ENCODE measurements at places on chromosomes 2 and 18. TPM values are rescaled to one million over a fixed set of nuclear protein-coding genes. Genes with fewer than 3 reads are reported as not detected.

Gene TRIB2
- 3.7 TPM for total RNA-seq

Gene EN1
- total RNA-seq = not detected

Gene DSG4
- total RNA-seq = 0.27 TPM

DNA sequence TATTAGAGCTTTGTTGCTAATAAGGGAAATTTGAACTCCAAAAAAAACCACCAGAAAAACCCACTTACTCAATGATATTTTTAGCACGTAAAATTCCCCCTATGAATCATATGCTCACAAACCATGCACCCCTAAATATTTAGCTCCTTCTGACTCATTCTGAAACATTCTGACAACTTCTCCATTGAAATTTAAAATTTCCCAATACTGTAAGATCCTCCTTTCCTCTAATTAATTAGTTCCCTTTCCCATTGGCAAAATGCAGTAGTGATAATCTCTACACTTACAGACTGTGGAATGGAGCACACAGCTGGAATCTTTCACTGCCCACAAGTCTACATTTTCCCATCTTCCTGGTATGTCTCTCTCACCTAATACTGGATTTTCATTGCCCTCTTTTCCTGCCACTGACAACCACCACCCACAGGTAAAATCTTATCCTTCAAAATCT is 215.8 kb upstream of the ACVR2A start:
- H3K4me3 ChIP-seq = no peak overlapping the region
- H3K4me1 ChIP-seq = no peaks in the 10 kb centered on the region
- no peak for DNase-seq

DNA sequence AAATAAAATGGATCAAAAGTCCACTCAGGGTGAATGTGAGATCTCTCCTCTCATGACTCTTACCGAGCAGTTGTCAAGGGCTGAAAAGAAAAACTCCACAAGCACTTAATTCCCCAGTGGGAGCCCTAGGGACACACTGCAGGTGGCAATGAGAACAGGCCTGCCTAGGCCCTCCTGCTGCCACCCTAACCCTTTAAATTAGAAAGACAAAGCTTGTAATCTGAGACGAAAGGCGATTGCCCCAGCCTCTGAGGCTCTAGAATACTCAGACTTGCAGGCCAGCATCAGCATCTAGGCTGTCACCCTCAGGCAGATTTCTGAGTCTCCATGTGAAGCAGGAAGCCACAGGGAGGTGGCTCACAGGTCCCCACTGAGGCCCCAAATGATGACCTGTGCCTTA is 457.0 kb upstream of the MYT1L start:
- H3K27ac ChIP-seq = no peak overlapping the region
- no peaks in the 10 kb centered on the region for H3K4me1 ChIP-seq
- H3K36me3 ChIP-seq = no peaks in the 10 kb centered on the region

Gene PNKD
- 109 TPM for total RNA-seq

DNA sequence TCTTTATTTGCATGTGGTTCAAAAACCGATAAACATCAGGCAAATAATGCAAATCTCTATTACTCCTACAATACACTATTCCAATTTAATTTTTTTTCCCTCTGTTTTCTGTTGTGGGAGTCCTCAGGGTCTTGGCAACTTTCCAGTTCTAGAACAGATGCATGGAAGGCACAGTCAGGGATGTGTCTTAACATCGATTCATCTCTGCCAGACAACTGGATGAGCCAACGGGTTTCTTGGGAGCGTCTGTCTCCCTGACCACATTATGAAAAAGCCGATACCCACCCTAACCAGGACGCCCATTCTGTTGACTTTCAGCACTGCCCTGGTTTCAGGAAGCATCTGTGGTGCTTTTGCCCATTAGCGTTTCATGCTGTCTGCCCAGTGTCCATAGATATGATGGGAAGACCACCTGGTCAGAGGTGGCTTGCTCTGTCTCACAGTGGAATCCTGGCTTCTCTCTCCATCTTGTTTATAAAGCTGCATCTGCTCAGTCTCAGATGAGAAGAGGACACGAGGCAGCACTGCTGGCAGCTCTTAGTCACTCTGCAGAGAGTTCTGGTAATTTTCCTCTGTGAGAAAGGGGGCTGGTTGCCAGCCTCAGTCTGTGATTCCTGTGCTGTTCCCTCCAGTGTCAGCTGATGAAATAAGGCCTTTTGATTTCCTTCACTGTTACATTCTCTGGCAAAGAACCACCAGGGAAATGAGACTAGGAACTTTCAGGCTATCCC is 57.9 kb upstream of the KCNE4 start:
- H3K27ac ChIP-seq = peak overlapping the region; percentile 59
- H3K27me3 ChIP-seq = no peaks in the 10 kb centered on the region
- DNase-seq = peak; percentile 47
- H3K36me3 ChIP-seq = no peaks in the 10 kb centered on the region

- H3K36me3 ChIP-seq = no peaks in the 10 kb centered on the region
- no peak for DNase-seq
- peaks cover 20% of the 10 kb centered on the region for H3K4me1 ChIP-seq
- peak overlapping the region; percentile 97 for H3K27ac ChIP-seq
Measured at GRCh38 chr2:230715201-230715600, 2.6 kb downstream of the CAB39 start.

GRCh38 chr2:27448381-27448780 is 6.2 kb downstream of the KRTCAP3 start:
- no peak for DNase-seq
- no peaks in the 10 kb centered on the region for H3K27me3 ChIP-seq
- H3K36me3 ChIP-seq = no peaks in the 10 kb centered on the region
- H3K4me1 ChIP-seq = no peaks in the 10 kb centered on the region
- H3K27ac ChIP-seq = no peak overlapping the region
- H3K4me3 ChIP-seq = no peak overlapping the region

- peak; percentile 62 for DNase-seq
- peak overlapping the region; percentile 91 for H3K4me3 ChIP-seq
- H3K4me1 ChIP-seq = no peaks in the 10 kb centered on the region
Measured at GRCh38 chr2:74530239-74531187, 780 bp downstream of the HTRA2 start.

DNA sequence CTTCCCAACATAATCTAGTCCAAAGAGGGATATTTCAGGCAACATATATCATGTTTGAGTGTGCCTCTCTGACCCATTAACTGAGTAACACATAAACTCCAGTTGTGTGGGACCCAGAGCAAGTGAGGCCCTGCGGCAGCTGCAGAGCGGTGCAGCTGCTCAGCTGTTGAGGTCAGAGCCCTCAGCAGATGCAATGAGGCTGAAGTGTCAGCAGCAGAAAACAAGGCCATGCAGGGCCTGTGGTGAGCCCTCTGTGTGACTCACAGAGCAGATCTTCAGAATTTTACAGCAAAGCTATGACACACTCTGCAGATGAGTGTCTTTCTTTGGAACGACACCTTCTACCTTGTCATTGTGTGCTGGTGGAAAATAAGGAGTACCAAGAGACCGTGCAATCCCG is 168.5 kb downstream of the CBLN2 start:
- no peaks in the 10 kb centered on the region for H3K36me3 ChIP-seq
- H3K4me3 ChIP-seq = no peak overlapping the region
- no peak overlapping the region for H3K27ac ChIP-seq
- no peaks in the 10 kb centered on the region for H3K4me1 ChIP-seq

- H3K4me1 ChIP-seq = no peaks in the 10 kb centered on the region
- no peak overlapping the region for H3K4me3 ChIP-seq
- DNase-seq = no peak
- H3K27ac ChIP-seq = no peak overlapping the region
- H3K27me3 ChIP-seq = no peaks in the 10 kb centered on the region
Measured at GRCh38 chr2:129459200-129459876, 520.1 kb upstream of the RAB6C start.

Gene GALNT5
- 56.3 TPM for total RNA-seq

Gene TMEM37
- total RNA-seq = 24.3 TPM

- DNase-seq = no peak
- H3K27me3 ChIP-seq = no peaks in the 10 kb centered on the region
- no peak overlapping the region for H3K4me3 ChIP-seq
Measured at GRCh38 chr18:39607034-39607433, 2041.4 kb upstream of the CELF4 start.

DNA sequence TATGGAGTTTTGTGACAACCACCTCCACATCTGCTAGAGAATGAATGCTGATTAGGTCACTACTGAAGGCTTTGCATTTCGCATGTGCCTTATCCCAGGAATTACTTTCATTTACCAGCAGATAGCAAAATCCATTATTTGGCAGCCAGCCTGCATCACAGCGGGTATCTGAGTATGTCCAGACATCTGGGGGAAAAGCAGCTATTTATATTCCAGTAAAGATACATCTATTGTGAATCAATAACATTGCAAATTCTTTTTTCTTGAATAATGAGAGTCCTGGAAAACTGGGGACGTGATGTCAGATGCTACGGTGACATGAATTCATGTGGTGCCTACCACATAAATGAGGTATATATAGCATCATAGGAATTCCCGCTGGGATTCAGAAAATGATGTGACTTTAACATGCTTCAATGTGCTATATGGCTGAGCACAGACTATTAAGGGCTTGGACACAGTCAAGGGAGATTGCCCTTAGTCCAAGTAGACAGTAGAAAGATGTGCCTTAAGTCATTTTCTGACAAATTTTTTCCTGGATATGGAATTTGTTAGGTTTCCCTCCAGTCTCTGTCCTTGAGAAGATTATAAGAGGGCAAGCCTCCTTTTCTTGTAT is 84.2 kb upstream of the CD302 start:
- no peaks in the 10 kb centered on the region for H3K4me1 ChIP-seq
- DNase-seq = no peak
- H3K27me3 ChIP-seq = no peaks in the 10 kb centered on the region
- H3K4me3 ChIP-seq = no peak overlapping the region

DNA sequence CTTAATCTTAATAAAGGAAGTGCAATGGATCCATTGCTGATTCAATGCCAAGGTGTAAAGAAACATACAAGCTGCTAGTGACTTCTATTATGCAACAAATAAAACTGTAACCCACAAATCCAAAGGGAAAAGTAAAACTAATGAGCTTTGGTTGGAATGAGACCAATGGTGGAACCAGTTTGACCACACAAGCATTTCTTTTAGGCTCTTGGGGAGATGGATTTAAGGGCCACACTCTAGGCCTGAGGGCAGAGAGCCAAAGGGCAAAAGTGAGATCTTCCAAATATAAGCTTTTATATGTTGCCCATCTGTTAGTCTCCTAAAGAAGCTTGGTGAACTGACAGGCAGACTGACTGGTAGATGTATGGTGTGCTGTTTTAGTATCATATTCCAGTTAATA is 41.5 kb upstream of the MMADHC start:
- no peak overlapping the region for H3K4me3 ChIP-seq
- H3K27ac ChIP-seq = no peak overlapping the region
- H3K36me3 ChIP-seq = no peaks in the 10 kb centered on the region
- no peaks in the 10 kb centered on the region for H3K4me1 ChIP-seq

DNA sequence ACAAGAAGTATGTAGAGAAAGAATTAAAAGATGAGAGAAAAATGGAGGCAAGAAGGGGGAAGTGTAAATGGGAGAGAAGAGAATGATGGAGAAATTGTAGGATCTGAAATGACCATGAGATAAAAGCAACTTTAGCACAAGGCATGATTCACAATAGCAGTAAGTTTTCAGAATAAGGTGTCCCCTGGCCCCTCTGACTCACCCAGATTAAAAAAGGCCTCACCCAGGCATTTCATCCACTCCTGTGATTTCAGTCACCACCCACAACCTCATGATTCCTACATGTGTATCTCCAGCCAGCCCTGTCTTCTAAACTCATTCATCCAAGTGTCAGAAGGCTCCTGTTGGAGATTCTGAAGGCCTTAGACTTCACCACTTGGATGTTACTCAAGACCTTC is 56.6 kb downstream of the SP100 start:
- no peak overlapping the region for H3K27ac ChIP-seq
- no peaks in the 10 kb centered on the region for H3K36me3 ChIP-seq
- DNase-seq = no peak
- no peak overlapping the region for H3K4me3 ChIP-seq
- H3K4me1 ChIP-seq = no peaks in the 10 kb centered on the region

DNA sequence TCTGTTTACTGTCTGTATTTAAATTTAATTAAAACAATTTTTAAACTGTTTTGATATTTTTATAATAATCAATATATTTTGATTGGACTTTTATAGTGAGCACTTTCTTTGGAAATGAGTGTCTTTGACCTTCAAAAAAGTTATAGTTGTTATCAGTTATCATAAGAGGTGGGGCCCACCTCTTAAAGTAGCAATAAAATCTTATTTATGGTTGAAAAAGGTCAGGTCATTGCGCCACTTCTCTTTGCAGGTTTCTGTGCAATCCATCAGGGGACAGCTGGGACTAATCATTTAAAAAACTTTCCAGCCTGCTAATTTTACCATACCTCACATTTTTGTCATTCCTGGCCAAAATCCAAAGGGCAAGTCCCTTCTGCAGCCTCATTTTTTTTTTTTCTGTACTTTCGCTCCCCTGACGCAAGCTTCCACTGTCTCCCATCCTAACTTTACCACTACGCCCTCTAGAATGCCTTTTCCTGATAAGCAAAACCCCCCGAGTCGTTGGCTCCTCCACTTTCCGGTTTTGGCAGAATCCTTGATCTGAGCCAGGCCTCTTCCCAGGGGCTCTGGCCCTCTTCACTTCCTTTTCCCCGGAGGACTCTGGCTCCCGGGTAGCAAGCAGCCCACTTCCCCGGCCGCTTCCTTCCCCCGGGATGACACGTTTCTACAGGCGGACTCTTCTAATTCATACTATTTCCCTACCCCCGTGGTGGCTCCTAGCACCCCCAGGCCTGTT is 1.1 kb upstream of the SEH1L start:
- peak overlapping the region; percentile 44 for H3K4me3 ChIP-seq
- H3K4me1 ChIP-seq = no peaks in the 10 kb centered on the region
- H3K27me3 ChIP-seq = no peaks in the 10 kb centered on the region
- peak overlapping the region; percentile 88 for H3K27ac ChIP-seq
- H3K36me3 ChIP-seq = no peaks in the 10 kb centered on the region

GRCh38 chr2:161036926-161037325 is 123.3 kb upstream of the TANK start:
- no peak overlapping the region for H3K4me3 ChIP-seq
- H3K36me3 ChIP-seq = no peaks in the 10 kb centered on the region
- H3K27me3 ChIP-seq = no peaks in the 10 kb centered on the region
- no peak overlapping the region for H3K27ac ChIP-seq
- no peaks in the 10 kb centered on the region for H3K4me1 ChIP-seq

DNA sequence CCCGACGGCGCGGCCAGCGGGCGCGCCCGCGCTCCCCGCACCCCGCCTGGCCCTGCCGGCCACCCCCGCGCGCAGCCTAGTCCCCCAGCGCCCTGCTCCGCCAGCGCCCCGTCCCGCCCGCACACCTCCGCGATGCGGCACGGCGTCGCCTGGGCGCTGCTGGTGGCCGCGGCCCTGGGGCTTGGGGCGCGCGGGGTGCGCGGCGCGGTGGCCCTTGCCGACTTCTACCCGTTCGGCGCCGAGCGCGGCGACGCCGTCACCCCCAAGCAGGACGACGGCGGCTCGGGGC is 232 bp downstream of the SNED1 start:
- no peaks in the 10 kb centered on the region for H3K4me1 ChIP-seq
- H3K27me3 ChIP-seq = no peaks in the 10 kb centered on the region
- peak overlapping the region; percentile 48 for H3K4me3 ChIP-seq
- no peaks in the 10 kb centered on the region for H3K36me3 ChIP-seq
- H3K27ac ChIP-seq = no peak overlapping the region
- no peak for DNase-seq

Measured in colonic mucosa (tissue), 4 donors.